ENCODE measurements at places on chromosomes 5 and 9.

GRCh38 chr9:127938298-127938690 is 640 bp upstream of the DPM2 start:
- no peak for DNase-seq

- DNase-seq = no peak
These were observed 50.2 kb downstream of the MED10 start for GRCh38 chr5:6328173-6328572.

DNA sequence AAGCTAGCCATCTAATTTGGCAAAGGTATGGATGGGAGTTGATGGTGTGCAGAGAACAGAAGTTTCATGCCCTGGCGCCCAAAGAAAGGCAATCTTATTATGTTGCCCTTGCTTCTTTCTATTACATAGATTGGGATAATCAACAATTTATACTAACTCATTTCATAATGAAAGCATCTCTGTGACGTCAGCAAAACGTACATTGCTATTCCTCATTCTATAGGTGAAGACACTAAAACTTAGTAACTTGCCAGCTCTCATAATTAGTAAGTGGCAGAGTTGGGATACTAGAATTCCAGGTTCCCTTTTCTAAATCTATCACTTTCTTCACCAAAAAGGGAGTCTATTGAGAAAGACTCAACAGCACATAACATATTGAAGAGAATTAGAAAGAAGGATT is 374.8 kb downstream of the NR2F1-AS1 start:
- no peak for DNase-seq

GRCh38 chr5:35367526-35367925 is 137.2 kb upstream of the PRLR start:
- DNase-seq = no peak

Measured in stimulated activated CD8-positive, alpha-beta memory T cell treated with anti-CD3 and anti-CD28 coated beads, Interleukin-4, amount 100 ng/mL, for 24 hours (primary cell).